ENCODE measurements at places on chromosomes 5 and 9.

GRCh38 chr9:93525476-93525875, 50.9 kb upstream of the PHF2 start:
- DNase-seq, result no peak

GRCh38 chr9:10674586-10674985, 61.8 kb upstream of the PTPRD start:
- no peak for DNase-seq

- no peak for DNase-seq
Measured at GRCh38 chr5:172118891-172119290, 69.1 kb downstream of the STK10 start.

GRCh38 chr5:144209361-144209760, 38.7 kb downstream of the KCTD16 start:
- no peak for DNase-seq

DNA sequence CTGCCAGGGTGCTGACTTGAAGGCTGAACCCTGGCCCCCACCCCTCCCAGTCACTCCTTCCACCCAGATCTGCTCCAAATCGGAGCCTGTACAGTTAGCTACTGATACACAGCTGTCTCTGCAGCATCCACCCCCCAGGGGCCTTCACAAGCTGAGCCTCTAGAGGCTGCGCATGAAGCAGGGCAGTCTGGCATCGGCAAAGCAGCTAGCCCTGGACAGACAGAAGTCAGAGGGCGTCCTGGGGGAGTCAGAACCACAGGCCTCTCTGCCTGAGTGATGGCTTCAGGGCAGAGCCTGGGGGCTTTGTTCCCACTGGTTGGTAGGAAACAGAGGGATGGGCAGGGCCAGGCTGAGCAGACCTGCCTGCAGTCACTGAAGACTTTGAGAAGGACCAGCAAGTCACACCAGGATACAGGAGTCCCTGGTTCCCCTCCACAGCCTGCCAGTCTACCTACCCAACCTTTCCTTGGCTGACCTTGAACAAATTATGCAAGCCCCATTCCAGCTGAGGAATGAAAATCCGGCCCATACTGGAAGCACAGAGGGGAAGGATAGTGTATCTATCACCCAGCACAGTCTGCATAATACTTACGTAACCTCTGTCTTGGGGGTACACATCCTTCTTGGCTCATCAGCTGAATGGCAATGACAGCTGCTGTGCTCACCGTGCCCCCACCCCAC, 8.8 kb downstream of the VDAC1 start:
- no peak for DNase-seq

DNA sequence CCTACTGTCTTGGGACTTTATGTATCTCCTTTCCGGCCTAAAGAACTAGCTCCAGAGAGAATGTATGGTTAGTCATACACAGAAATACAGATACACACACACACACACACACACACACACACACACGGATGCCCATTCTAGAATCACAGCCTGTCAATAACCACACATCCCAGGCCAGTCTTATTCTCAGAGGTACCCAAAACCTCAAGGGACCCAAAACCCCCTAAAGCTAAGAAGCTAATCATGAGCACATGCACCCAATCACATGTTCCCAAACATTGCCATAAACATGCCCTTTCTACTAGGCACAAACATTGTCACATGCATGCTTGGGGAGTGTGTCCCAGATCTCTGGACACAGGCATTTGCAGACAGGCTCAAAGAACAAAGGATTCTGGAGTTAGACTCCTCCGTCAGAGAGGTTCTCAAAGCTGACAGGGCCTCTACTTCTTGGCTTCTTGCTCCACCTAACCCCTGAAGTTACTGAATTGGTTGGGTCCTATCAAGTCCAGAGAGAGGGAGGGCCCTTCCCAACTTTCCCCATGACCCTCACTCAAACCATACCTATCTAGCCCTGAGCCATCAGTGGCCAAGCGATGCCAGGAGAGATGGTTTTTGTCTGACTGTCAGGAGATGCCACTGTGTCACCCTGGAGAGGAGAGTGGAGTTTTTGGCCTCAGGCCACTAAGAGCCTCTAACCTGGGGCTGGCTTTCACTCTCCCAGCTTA, 78.7 kb downstream of the NRG2 start:
- no peak for DNase-seq

GRCh38 chr5:16812911-16813310, 123.2 kb downstream of the MYO10 start:
- no peak for DNase-seq

DNA sequence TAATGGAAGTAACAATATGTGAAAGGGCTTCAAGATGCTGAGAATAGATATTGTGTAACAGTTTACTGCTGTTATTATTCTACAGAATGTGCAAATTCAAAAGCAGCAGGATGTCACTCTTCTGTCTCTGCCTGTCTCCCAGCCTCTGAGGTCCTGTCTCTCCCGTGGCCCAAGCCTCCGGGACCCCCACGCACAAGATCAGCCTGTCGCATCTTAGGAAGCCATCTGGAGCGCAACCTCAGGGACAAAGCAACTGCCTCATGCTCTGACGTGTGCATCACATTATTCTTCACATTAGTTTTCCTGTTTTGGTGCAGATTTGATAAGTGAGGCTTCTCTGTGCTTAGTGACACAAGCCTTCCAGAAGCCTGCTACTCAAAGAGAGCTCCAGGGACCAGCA, 46.5 kb upstream of the C9orf72 start:
- DNase-seq, result no peak

DNA sequence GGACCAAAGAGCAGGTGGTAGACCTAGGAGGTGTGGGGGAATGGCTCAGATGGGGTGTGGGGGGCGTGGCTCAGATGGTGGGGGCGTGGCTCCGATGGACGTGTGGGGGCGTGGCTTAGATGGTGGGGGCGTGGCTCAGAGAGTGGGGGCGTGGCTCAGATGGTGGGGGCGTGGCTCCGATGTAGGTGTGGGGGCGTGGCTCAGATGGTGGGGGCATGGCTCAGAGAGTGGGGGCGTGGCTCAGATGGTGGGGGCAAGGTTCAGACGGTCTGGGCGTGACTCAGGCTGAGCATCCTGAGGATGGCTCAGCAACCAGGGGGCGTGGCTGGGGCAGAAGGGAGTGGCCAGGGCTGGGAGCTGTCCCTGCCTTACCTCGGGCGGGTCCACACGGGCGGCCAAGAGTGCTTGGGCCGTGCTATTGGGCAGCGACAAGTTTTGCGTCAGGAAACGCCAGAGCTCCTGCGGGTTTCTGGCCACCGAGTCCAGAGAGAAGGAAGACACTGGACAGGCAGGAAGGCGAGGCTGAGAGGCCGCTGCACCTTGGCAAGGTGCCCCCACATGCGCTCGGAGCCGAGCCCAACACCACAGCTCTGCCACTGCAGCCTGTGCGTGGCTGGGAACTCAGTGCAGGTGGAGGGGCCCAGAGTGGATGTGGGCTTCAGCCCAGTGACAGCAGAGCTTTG, 5.9 kb downstream of the ABCA2 start:
- peak; percentile 59 for DNase-seq

- no peak for DNase-seq
Measured at GRCh38 chr5:33300209-33300742, 140.5 kb upstream of the TARS1 start.

DNA sequence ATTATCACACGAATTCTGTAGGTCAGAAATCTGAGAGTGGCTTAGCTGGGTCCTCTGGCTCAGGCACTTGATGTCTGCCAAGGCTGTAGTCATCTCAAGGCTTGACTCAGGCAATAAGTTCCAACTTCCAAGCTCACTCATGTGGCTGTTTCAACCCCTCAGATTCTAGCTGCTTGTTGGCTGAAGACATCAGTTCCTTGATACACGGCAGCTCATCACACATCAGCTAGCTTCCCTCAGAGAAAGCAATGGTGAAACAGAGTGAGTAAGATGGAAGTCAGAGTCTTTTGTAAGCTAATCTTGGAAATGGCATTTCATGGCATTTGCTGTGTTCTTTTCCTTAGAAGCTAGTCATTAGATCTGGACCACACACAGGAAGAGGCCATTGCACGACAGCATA, 204.2 kb upstream of the PTGER4 start:
- no peak for DNase-seq

DNA sequence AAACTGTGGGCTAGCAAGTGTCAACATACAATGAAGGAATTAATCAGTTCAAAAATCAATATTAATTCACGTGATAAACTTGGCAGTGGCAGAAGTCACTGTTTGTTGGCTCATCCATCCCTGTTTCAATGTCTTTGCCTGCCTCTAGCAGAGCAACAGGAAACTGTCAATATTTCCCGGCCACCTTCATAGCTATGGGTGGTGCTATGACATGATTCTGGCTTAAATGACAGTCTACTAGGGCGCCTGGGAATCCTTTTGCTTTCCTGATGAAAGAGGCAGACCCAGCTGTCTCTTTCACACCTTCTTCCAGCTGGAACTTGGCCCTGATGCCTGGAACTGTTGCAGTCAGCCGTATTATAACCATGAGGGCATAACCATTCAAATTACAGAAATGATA, 72.1 kb upstream of the DNAH5 start:
- DNase-seq, result no peak

DNA sequence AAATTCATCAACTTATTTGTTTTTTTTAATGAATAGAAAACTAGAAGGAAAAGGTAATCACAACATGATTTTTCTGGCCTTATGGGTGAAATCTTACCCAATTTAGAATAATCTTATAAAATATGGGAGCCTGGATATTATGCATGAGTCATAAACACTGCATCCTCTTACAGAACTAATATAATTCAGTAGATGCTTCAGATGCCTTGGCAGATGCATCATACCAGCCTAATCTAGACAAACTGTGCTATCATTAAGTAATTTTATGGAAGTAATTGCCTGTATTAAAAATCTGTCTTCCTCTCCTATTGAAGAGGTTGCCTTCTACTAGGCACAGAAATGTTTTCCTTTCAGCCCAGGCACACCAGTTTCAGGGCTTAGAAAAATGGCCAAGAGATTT, 2384.6 kb upstream of the WWC1 start:
- no peak for DNase-seq

GRCh38 chr5:163565931-163566608, 60.7 kb downstream of the MAT2B start:
- no peak for DNase-seq

DNA sequence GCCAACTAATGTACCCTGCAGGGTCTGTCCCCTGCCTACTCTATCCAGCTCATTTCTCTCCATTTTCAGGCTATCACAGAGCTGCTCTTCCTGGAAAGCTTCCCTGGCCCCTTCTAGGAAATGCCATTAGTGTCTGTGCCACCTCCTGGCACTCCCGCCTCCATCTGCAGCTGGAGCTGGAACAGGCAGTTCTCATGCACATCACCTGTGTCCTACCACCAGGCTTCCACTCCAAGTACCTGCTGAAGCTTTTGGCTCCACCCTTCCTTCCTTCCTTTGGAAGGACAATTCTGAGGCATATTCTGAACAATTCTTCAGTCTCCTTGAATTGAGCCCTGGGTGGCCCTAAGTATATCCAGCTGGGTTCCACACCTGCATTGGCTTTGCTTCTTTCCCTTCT, 156.2 kb upstream of the ZNF618 start:
- no peak for DNase-seq

DNA sequence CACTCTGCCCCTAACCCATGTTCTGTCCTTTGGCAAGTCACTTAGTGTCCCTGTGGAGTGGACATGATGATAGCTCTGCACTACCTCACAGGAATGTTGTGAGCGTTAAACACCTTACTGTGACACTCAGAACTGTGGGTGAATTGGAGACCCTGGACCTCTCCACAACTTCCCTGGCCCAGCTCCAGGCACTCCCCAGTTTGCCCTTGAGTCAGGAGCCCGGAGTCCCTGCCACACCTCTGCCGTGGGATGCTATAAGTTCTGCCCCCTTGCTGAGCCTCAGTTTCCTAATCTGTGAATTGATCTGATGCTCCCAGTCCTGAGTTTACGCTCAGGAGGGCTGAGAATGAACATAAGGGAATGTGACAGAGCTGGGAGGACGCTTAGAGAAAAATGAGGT, 34.4 kb downstream of the GSN start:
- DNase-seq, result no peak

DNA sequence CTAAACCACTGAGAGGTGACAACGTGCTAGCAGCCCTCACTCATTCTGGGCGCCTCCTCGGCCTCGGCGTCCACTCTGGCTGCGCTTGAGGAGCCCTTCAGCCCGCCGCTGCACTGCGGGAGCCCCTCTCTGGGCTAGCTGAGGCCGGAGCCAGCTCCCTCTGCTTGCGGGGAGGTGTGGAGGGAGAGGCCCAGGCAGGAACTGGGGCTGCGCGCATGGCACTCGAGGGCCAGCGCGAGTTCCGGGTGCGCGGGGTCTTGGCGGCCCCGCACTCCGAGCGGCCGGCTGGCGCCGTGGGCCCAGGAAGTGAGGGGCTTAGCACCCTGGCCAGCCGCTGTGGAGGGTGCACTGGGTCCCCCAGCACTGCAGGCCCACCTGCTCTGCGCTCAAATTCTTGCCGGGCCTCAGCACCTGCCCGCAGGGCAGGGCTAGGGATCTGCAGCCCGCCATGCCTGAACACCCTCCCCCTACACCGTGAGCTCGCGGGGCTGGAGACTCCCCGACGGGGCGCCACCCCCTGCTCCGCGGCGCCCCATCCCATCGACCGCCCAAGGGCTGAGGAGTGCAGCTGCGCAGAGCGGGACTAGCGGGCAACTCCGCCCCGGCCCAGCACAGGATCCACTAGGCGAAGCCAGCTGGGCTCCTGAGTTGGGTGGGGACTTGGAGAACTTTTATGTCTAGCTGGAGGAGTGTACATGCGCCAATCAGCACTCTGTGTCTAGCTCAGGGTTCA, 11.8 kb upstream of the UBE2D2 start:
- no peak for DNase-seq

DNA sequence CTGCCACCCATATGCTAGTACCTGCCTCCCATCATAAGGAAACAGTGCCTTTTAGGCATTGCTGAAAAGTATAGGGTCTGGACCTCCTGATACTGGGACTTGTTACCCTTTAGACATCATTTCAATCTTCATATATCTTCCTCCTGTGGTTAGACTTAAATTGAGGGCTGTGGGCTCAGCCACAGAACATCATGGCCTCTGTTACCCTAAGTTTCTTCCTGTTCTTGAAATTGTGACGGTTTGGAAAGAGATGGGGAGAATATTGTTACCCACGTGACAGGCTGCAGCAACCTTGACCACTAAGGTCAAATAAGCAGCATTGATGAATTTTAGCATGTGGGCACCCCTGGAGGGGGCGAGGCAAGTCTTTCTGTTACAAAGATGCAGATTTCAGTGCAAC, 87.7 kb downstream of the PDE8B start:
- no peak for DNase-seq

DNA sequence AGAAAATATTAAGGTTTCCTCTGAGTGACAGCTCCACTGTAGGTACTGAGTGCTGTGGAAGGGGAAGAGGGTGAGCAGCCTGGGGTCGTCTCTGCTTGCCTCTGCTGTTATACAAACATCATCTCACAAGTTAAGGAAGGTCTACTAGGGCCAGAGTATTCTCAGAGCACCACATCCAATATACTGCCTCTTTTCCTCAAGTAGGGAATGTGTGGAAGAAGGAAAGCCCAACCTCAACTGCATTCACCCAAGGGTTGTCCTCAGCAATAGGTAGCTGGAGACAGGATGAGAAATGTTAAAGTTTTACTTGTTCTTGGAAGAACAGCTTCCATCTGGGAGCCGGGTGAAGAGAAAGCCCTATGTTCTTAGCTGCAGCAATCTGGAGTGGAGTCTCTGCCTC, 1062.3 kb upstream of the CDH10 start:
- no peak for DNase-seq
